NAMALWA (cell line): ENCODE measurements at places on chromosomes 16 and 17.
A peak's percentile ranks its signal among the peaks of the same experiment; 100 is the strongest.

DNA sequence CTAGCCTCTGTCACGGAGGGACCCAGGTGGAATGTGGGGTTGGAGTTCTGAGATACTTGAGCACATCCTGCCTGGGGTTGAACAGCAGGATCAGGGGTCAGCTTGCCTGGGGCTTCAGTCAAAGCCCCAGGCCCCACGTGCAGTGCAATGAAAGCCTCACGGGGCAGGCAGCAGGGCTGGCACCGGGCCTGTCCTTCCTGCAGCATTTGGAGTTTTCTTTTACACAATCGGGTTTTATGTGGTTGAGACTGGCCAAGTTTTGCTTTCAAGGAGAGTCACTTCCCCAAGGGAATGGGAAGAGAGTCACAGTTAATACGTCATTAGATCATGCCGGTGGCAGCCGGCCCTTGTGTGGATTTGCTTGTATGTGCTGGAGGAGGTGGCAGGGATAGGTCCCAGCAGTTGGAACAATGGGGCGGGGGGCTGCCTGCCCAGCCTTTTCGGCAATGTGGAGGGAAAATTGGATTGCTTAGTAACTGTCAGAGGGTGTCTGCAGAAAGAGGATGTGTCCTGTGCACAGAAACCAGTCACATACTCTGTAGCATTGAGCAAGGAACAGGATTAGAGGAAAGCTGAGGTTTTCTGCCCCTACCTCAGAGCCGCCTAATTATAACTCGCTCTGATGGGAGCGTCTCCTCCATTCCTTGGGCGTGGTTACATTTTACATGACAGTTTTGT lies 4.5 kb downstream of the RMI2 start:
- no peak for DNase-seq

GRCh38 chr16:50690177-50690576 lies 3.2 kb upstream of the NOD2 start:
- no peak for DNase-seq

- no peak for DNase-seq
These were observed 116.7 kb downstream of the CCDC182 start for GRCh38 chr17:57628421-57628820.

- no peak for DNase-seq
These were observed 17.0 kb downstream of the LSM12 start for GRCh38 chr17:44049294-44050060.

- no peak for DNase-seq
These were observed 479.9 kb upstream of the CDH11 start for GRCh38 chr16:65601781-65602180.

DNA sequence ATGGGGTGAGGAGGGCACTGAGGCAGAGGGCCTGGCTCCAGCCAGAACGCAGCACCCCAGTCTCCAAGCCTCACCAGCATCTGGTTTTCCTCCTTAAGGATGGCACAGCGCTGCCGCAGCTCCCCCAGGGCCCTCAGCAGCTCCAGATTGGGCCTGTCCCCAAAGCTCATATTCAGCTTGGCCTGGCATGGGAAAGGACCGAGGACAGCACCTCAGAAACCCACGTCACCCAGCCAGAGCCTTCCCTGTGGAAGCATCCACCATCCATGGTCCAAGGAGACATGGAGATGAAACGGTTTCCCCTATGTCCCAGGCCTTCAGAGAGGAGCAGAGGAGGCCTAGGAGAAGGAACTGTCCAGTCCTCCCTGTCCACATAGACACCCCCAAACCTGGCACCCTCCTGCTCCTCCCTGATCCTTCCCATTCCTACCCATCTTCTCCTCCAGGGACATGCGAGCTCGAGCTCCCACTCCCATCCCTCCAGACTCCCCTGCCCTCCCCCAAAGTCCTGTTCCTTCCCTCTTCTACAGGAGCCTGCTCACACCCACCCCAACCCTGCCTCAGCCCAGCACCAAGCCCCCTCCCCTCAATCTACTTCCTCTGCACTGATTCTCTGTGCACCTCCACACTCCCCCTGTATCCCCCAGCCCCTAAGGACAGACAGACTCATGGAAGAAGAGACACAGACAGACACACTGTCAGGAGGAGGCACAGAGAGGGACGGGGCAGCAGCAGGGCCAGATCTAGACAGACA lies 1.8 kb downstream of the TSPOAP1 start:
- DNase-seq = no peak

DNA sequence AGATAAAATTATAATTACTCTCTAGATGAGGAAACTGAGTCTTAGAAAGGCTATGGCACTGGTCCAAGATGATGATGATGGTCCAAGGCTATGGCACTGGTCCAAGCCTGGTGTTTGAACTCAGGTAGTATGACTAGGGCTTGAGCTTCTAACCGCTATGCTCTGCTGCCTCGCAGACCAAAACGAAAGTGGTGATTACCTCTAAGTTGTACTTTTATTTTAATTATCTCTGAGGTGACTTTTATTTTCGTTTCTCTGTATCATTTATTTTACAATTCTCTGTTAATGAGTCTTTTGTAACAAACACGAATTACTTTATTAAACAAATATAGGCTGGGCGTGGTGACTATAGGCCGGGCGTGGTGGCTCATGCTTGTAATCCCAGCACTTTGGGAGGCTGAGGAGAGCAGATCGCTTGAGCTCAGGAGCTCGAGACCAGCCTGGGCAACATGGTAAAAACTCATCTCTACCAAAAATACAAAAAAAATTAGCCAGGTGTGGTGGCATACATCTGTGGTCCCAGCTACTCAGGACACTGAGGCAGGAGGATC lies 5.6 kb downstream of the REXO5 start:
- DNase-seq = no peak

DNA sequence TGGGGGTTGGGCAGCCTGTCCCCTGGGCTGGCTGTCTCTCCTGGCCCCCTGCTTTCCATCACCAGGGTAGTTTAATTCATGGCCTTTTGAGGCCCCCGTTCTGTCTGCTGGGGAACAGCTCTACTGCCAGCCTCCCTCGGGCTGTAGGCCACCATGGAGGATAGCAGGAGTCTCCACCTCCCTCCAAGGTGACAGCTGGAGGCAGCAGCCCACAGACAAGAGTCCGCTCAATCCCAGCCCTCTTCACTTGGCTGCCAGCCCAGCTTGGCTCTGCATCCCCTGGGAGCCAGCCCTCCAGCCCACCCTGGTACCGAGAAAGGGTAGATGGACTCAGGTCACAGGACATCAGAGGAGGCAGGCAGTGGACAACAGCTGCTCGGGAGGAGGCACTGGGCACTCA lies 194.6 kb upstream of the SDK2 start:
- no peak for DNase-seq

- DNase-seq = peak; percentile 67
These were observed 227.6 kb upstream of the ASIC2 start for GRCh38 chr17:33520426-33521330.
